ENCODE measurements at places on chromosomes 4 and X. TPM values are rescaled to one million over a fixed set of nuclear protein-coding genes. Genes with fewer than 3 reads are reported as not detected.

DNA sequence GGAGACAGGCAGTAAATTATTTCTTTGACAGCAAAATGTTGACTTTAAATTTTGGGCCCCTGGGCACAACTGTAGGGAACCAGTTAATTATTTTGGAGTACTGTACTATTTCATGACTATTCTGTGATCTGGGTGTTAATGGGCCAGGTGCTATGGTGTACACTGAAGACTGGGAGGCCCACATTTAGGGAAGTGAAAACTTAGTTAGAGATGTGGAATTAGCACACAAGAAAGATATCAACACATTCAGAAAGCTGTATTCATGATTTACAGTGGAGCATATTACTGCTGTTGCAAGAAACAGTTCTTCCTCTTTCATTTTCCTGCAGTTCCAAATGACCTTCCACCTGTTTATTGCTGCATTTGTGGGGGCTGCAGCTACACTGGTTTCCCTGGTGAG is 12.4 kb downstream of the PLP1 start:
- H3K4me3 ChIP-seq: no peak overlapping the region
- no peak overlapping the region for H3K27ac ChIP-seq
- DNase-seq: no peak
- no peaks in the 10 kb centered on the region for H3K4me1 ChIP-seq
- H3K36me3 ChIP-seq: no peaks in the 10 kb centered on the region

DNA sequence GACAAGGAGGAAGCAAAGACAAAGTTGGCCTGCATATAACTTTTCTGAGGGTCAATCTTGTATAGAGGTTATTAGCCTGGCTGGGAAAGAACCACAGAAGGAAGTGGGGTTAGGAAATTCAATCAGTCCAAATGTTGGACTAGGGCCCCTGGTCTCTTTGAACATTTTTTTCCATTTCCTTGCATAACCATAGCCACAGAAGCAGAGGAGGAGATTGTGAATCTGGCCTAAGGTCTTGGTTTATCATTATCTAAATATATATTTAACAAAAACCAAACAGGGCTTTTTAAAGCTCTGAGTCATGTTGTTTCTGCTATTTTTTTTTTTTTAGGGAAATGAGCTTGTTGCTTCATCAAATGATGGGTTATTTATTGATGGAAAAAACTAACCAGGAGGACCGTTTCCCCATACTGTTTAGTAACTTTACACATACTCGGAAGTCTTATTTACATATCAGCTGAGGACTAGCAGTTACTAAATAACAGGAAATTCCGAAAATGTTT is 97.7 kb upstream of the ACSL4 start:
- H3K4me1 ChIP-seq: no peaks in the 10 kb centered on the region
- no peaks in the 10 kb centered on the region for H3K27me3 ChIP-seq
- H3K36me3 ChIP-seq: no peaks in the 10 kb centered on the region
- no peak overlapping the region for H3K27ac ChIP-seq
- DNase-seq: no peak

GRCh38 chr4:76442807-76443206 is 7.8 kb downstream of the SHROOM3 start:
- H3K4me1 ChIP-seq: no peaks in the 10 kb centered on the region
- no peak overlapping the region for H3K27ac ChIP-seq
- H3K4me3 ChIP-seq: no peak overlapping the region

GRCh38 chrX:21158678-21159077 is 215.5 kb upstream of the CNKSR2 start:
- H3K27me3 ChIP-seq: no peaks in the 10 kb centered on the region
- H3K27ac ChIP-seq: no peak overlapping the region
- no peak for DNase-seq
- H3K4me1 ChIP-seq: no peaks in the 10 kb centered on the region
- H3K36me3 ChIP-seq: no peaks in the 10 kb centered on the region

- no peak for DNase-seq
- H3K27me3 ChIP-seq: peaks cover 59% of the 10 kb centered on the region
- H3K4me3 ChIP-seq: no peak overlapping the region
- H3K36me3 ChIP-seq: no peaks in the 10 kb centered on the region
These were observed 217.9 kb downstream of the HS6ST2 start for GRCh38 chrX:132740316-132741123.

- H3K27ac ChIP-seq: no peak overlapping the region
- no peak for DNase-seq
- no peaks in the 10 kb centered on the region for H3K27me3 ChIP-seq
- no peaks in the 10 kb centered on the region for H3K4me1 ChIP-seq
These were observed 492.5 kb upstream of the INTU start for GRCh38 chr4:127140306-127140705.

DNA sequence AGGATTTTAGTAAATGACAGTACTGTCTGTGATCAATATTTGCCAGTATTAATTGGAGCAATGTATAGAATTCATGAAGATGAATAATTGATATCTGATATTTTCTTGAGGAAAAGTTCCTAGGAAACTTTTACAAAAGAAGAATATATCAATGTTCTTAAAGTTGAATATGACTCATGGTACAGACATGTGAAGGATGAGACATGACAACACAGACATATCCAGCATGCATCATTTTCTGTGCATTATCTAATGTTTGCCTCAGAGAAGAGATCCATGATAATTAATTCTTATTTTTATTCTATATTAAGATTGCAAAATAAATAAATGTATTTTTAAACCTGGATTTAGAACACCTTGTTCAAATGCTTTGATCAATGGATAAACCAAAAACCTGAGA is 452.9 kb upstream of the EPHA5 start:
- H3K4me3 ChIP-seq: no peak overlapping the region
- H3K27me3 ChIP-seq: no peaks in the 10 kb centered on the region
- DNase-seq: no peak
- H3K27ac ChIP-seq: no peak overlapping the region

- H3K27ac ChIP-seq: no peak overlapping the region
- H3K4me1 ChIP-seq: no peaks in the 10 kb centered on the region
- no peak for DNase-seq
- H3K36me3 ChIP-seq: no peaks in the 10 kb centered on the region
These were observed 27.4 kb downstream of the CCNQ start for GRCh38 chrX:153571534-153571908.

DNA sequence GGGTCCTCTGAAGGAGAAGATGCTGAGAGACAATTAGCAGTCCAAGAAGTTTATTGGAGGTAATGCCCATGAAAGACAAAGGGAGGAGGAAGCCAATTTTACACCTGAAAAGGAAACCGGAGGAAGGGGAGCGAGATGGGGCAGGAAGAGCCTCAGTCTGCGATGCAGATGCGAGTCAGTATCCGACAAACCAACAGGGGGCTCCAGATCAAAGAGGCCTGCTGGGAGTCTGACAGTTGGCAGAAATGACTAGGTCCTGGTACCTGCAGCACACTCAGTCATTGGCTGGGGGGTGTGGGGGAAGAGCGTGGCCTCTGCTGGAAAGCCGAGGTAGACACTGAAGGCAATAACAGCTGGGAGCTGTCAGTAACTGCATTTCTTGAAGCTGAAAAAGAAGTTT is 231.1 kb upstream of the CENPE start:
- no peaks in the 10 kb centered on the region for H3K27me3 ChIP-seq
- no peak overlapping the region for H3K27ac ChIP-seq
- H3K4me1 ChIP-seq: no peaks in the 10 kb centered on the region
- DNase-seq: no peak
- no peaks in the 10 kb centered on the region for H3K36me3 ChIP-seq
- no peak overlapping the region for H3K4me3 ChIP-seq

Gene ASMT
- total RNA-seq: not detected

Gene SMPX
- not detected for total RNA-seq

Gene ADH7
- not detected for total RNA-seq

Gene CT45A1
- not detected for total RNA-seq

Gene RAB9B
- 3.4 TPM for total RNA-seq
